BE2C (cell line): ENCODE measurements at places on chromosomes 13 and 19.
A peak's percentile ranks its signal among the peaks of the same experiment; 100 is the strongest.

GRCh38 chr13:65166675-65167074 is 2063.5 kb downstream of the PCDH9 start:
- DNase-seq: no peak

- no peak for DNase-seq
These were observed 194.8 kb upstream of the ZNF507 start for GRCh38 chr19:32150605-32151004.

DNA sequence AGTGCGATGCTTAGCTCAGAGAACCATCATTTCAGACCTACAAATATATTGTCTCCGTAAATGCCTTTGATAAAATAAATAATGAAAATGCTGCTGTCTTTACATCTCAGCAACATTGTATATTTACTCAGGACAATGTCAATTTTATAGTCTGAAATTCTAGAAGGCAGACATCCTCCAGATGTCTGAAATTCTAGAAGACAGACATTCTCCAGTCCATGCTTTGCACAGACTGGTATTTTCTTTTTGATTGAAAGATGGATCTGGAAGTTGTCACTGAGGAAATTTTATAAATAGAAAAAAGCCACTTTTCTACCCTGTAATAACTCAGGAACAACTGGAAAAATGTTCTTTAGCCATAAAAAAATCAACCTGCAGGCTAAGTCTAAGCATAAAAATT is 2293.3 kb downstream of the PCDH9 start:
- no peak for DNase-seq

DNA sequence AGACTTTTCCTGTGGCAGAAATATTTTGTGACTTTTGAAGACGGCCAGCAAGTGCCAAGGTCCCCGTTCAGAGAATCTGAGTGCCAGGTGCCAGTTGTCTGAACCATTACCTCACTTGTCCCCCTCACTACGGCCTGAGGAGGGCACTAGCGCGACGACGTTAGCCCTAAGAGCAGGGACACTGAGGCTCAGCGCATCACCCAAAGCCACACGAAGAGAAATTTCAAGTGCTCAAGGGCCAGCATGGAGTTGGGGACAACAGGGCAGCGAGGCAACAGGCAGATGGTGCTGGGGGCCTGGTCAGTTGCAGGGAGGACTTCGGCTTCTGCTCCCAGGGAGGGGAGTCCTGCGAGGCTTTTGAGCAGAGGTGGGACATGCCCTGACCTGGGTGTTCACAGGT is 9.5 kb upstream of the TYK2 start:
- peak; percentile 53 for DNase-seq

GRCh38 chr19:38015216-38015615 is 108.2 kb downstream of the SIPA1L3 start:
- no peak for DNase-seq

DNA sequence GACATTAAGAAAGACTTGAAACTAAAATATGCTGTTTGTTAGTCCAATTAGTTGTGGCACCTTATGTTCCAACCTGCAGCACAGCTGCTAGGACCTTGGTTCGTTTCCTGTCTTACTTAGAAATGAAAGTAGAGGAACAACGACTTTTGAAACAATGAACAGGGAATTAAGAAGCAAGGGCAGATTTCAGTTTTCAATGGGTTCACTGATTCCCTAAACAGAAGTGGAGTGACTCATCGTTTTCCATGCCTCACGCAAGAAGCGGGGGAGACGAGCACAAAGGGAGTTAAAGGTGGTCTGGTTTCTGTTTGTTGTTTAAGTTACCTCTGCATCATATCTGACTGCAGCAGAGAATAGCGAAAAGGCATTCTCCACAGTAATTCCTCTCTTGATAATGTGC is 44.8 kb downstream of the PHF11 start:
- DNase-seq: no peak

- peak; percentile 45 for DNase-seq
These were observed 21.9 kb downstream of the ANKRD27 start for GRCh38 chr19:32652894-32653598.

GRCh38 chr13:28611654-28612131 is 47.2 kb upstream of the POMP start:
- no peak for DNase-seq

- DNase-seq: no peak
These were observed 5.0 kb downstream of the NDUFA13 start for GRCh38 chr19:19520989-19521388.

GRCh38 chr19:5403968-5404640 is 51.1 kb upstream of the ZNRF4 start:
- DNase-seq: peak; percentile 29
